ENCODE measurements at places on chromosomes 16 and 17.
A peak's percentile ranks its signal among the peaks of the same experiment; 100 is the strongest.

DNA sequence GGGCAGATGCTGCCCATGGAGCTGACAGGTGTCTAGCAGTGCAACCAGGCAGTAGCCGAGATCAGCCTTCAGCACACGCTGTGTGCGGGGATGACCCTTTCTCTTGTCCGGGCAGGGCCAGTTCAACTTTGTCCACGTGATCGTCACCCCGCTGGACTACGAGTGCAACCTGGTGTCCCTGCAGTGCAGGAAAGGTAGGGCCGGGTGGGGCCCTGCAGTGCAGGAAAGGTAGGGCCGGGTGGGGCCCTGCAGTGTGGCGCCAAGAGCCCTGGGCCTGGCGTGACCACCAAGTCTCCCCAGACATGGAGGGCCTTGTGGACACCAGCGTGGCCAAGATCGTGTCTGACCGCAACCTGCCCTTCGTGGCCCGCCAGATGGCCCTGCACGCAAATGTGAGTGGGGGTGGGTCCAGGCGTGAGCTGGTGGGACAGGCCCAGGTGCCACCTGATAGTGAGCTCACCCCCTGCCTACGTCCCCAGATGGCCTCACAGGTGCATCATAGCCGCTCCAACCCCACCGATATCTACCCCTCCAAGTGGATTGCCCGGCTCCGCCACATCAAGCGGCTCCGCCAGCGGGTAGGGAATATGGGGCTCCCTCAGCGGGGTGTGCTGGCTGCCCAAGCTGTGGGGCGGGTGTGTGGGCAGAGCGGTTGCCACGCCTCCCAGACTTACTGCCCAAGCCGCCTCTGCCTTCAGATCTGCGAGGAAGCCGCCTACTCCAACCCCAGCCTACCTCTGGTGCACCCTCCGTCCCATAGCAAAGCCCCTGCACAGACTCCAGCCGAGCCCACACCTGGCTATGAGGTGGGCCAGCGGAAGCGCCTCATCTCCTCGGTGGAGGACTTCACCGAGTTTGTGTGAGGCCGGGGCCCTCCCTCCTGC is 40.2 kb downstream of the TSC2 start:
- DNase-seq: no peak

GRCh38 chr17:36066365-36066985 is 2.4 kb downstream of the CCL18 start:
- DNase-seq: no peak

GRCh38 chr16:72974142-72974769 is 73.7 kb downstream of the ZFHX3 start:
- DNase-seq: no peak

DNA sequence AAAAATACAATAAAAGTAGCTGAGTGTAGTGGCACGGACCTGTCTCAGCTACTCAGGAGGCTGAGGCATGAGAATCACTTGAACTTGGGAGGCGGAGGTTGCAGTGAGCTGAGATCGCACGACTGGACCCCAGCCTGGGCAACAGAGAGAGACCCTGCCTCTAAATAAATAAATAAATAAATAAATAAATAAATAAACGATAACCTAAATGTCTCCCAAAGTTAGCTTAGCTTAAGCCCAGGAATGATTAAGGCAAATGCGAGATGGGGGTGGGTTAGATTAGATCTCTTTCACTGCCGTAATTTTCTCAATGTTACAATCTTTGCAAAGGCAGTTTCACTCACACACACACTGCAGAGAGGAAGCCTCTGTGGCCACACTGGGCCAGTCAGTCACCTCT is 46.7 kb downstream of the WSB1 start:
- DNase-seq: no peak

DNA sequence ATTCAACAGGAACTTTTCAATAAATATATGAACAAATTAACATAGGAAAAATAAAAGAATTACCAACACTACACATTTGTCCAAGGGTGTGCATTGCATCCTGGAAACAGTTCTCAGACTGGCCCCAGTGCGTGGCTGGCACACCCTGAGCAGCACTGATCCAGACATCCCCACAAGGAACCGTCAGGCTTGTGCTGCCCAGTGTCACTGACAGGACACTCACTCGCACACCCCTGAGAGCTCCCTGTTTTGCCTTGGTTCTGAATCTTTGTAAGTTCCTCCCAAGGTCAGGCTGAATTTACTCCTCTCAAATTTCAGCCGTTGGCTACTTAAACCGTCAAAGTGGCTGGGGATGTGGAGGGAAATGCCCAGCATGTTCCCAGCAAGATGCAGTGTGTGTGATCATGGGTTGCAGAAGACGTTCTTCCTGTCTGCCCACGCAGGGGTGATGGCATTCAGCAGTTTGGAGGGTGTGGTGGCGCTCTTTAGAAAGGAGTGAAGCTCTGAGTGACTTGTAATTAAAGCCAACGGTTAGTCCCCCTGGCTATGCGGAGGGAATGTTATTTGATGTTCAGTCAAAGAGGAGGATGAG is 1.7 kb downstream of the MT2A start:
- DNase-seq: peak; percentile 57

- no peak for DNase-seq
Observed at GRCh38 chr17:76826330-76827068, 41.7 kb upstream of the MGAT5B start.

DNA sequence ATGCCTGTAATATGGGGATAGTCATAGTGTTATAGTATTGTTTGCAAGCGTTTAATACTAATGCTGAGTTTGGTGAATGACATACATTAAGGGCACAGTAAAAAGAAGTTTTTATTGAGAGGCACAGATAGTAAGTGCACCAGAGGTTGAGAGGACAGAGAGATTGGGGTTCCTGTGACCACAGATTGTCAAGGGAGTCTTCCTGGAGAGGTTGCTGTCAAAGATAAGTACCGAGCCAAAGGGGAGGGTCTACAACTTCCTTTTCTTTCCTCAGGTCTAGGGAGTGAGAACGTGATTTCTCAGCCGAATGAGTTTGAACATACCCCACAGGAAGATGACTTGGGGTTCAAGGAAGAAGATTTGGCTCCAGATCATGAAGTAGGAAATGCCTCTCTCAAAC is 1.8 kb downstream of the ZNF48 start:
- DNase-seq: no peak

- DNase-seq: no peak
Observed at GRCh38 chr16:12829096-12829888, 25.6 kb upstream of the CPPED1 start.

DNA sequence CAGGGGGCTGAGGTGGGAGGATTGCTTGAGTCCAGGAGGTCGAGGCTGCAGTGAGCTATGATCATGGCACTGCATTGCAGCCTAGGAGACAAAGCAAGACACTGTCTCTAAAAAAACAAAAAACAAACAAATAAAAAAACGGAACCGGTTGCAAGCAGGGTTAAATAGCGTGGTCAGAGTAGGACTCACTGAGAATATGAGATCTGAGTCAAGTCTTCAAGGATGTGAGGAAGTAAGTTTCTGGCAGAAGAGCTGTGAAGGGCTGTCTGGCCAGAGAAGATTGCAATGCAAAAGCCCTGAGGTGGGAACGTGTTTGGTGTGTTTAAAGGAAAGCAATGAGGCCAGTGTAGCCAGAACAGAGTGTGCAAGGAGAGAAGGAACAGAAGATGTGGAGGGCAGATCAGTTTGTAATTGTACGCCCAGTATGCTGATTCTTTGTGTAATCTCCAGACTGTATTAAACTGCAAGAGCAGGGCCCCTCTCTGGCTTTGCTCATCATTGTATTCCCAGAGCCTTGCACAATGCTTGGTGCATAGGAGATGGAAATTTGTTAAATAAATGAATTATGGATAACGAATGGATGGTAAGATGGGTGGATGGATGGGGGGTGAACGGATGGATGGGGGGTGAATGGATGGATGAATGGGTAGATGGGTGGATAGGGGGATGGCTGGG is 6.3 kb downstream of the G6PC1 start:
- DNase-seq: no peak

- no peak for DNase-seq
Observed at GRCh38 chr17:73414171-73414955, 102.6 kb upstream of the CDC42EP4 start.
